Stimulated activated CD8-positive, alpha-beta memory T cell treated with anti-CD3 and anti-CD28 coated beads, Interleukin-15, amount 100 ng/mL, for 48 hours (primary cell): ENCODE measurements at places on chromosomes 3 and 15.
A peak's percentile ranks its signal among the peaks of the same experiment; 100 is the strongest.

- no peak for DNase-seq
These were observed 4.2 kb upstream of the WNT5A start for GRCh38 chr3:55491296-55491816.

GRCh38 chr3:47399531-47400270 is 18.9 kb downstream of the PTPN23 start:
- DNase-seq = no peak

GRCh38 chr3:43917361-43917760 is 226.6 kb downstream of the ABHD5 start:
- no peak for DNase-seq

DNA sequence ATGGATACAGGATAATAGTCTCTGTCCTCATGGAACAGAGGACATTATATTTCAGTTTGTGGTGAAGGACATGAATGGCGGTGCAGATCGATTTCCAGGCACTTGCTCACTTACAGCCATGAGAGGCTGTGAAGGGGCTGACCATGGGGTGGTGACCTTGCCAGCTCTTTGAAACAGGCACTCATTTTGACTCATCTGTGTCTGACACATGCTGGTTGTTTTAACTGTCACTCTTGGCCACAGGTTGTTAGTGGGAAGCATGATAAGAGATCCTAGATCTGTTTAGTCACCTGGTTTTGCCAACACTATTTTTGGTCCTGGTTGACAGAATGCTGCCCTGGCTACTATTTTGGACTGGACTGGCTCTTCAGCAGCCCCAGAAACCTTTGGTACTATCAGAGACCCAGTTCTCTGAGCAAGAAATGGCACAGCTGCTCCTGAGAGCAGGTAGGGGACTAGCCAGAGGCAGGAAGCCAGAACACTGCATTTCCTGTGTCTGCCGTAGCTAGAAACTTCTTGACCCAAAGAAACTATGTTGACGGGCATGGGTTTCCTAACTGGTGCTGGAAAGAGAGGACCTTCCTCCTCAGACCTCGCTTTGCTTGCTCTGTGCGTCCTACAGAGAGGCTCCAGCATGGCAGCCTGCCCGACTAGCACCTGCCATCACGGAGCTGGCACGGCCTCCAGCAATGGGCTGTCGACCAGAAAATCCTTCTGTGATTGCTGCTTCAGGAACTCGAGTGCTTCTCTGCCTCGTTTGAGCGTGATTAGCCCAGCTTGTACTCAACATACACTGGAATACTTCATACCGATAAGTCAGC is 6.3 kb downstream of the PXYLP1 start:
- DNase-seq = peak; percentile 41

DNA sequence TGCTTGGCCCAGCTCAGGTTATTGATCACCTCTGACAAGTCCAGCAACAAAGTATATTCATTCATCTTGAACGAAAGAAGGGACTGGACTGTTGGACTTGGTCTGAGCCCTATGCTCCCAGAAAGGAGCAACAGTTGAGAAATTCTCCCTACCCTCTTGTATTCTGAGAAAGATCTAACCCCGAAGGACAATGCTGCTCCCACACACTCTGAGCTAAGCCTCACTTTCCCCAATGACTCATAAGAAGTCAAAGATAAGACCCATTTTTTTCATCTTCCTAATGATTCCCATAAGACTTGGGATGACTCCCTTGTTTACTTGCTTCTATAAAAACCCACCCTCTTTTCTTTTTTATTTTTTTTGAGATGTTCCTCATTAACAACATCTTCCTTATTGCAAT is 549.4 kb upstream of the MDFIC2 start:
- DNase-seq = no peak

DNA sequence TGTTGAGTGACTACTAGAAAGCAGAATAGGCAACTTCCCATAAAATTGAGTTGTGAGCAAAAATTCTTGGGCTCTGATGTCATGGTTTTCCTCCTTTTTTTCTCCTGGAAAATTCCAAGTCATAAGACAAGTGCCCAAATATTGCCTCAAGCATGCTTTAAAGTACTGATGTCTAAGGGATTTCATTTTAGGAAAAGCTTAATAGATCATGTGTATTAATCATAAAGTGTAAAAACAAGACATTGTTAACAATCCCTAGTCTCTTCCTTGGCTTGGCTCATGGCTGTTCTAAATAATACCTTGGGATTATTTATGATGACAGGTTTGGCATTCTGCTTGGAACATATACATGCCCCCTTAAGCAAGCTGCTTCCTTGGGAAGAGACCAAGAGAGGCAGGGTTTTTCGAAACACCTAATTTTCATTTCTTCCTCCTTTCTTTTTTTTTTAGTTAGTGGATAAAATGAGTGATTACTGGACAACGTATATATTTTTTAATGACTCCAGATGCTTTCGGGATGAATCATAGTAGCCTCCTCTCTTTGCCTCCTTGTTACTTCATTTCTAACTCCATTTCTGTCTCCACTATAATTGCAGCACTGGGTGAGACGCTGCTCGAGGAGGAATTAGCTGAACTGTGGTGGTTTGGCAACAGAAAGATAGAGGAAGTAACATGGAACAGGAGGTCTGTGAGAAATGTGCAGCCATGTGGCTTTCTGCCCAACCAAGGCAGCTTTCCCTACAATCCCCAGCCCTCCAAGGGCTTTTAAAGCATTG is 104.9 kb downstream of the TPRG1 start:
- DNase-seq = no peak

DNA sequence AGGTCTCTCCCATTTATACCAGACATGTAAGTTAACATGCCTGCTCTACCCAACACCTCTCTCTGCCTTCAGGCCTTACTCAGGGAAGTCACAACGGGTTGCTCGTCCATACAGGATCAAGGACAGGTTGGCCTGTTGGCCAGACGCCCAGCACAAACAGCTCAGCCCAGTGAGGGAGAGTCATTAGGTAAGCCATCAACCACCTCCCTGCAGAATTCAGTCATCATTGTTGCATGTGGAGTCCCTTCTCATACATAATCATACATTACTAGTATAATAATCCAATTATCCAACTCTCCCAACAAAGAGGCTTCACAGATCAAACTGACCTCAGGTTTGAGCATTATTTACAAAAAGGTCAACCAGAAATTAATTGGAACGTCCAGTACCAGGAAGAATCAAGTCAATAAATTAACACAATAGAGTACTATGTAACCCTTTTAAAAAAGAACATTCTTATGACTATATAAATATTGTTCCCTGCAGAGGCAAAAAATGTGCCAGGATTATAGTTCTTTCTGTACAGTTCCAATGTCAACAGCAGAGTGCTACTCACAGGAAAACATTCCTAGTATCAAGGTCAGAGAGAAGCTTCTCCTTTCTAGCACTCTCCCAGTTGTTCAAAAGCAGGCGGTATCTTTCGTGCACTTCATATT is 33.2 kb downstream of the HOMER2 start:
- no peak for DNase-seq

GRCh38 chr15:98653686-98654085 is 5.3 kb downstream of the IGF1R start:
- no peak for DNase-seq

GRCh38 chr3:101611023-101611422 is 37.0 kb downstream of the PCNP start:
- DNase-seq = no peak

- no peak for DNase-seq
These were observed 125.8 kb upstream of the MEF2A start for GRCh38 chr15:99440029-99440428.

- DNase-seq = no peak
These were observed 256.4 kb upstream of the UBE2E1 start for GRCh38 chr3:23549148-23549910.

GRCh38 chr3:17179381-17180205 is 294.8 kb downstream of the PLCL2 start:
- DNase-seq = no peak

- DNase-seq = no peak
These were observed 2.5 kb upstream of the PXYLP1 start for GRCh38 chr3:141229132-141229531.

DNA sequence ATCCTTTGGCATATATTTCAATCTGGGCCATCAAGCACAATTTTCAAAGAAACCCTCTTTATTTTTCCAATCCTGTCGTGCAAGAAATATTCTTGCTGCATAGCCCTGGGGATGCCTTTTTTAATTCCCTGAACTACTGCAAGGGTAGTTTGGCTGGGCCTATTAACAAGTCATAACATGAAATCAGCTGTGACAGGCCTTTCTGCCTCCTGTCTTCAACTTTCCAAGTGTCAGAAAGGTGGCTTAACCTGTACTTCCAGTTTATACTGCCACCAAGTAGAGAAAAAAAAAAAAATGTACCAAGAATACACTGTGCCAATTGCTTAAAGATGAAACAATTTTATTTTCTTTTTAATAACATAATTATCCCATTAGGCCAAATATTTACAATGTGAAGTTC is 32.4 kb upstream of the SPPL2A start:
- no peak for DNase-seq

DNA sequence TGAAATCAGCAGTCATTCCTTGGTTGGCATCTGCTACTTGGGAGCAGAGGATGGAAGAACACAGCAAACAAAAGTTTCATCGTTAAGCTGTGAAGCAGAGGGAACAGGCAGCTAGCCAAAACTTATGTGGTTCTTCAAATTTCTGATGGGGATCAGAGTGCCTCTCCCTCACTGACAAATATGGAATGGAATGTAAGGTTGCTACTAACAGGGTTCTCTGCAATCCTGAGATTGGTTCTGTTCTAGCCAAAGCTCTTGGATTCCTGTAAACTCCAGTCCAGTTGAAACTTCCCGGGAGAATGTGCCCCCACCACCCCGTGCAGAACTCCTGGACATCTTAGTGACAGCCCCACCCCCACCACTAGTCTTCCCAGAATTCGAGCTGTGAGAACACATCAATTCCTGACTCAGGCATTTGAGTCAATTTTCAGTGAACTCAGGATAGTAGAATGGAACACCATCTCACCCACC is 55.9 kb upstream of the PHLDB2 start:
- no peak for DNase-seq

DNA sequence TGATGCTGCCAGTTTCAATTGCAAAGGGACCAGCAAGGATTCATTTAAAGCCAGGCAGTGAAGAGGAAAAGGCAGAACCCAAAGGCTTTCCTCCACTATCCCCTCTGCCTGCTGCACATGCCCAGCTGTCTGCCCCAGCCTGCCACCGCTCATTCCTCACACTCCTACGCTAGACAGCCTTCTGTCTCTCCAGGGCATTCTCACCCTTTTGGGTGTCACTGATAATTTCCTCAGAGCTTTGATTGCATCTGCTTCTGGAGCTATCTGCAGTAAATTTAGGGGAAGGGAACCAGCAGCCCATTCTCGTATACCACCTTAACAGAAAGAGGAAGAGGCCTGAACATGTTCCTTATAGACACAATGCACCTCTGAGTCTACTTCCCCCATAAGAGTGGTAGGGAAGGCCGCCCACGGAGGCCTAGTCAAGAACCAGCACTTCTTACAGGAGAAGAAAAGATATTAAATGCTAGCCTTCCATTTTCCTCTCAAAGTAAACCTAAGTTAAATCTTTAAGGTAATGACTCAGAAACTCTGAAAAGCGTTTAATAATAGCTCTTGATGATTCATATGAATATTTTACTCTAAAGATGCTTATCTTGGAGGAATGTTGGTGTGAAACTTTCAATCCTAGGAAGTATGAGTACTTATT is 20.9 kb downstream of the NUDT16 start:
- DNase-seq = no peak

- no peak for DNase-seq
These were observed 140.9 kb downstream of the NLGN1 start for GRCh38 chr3:173538410-173538809.

DNA sequence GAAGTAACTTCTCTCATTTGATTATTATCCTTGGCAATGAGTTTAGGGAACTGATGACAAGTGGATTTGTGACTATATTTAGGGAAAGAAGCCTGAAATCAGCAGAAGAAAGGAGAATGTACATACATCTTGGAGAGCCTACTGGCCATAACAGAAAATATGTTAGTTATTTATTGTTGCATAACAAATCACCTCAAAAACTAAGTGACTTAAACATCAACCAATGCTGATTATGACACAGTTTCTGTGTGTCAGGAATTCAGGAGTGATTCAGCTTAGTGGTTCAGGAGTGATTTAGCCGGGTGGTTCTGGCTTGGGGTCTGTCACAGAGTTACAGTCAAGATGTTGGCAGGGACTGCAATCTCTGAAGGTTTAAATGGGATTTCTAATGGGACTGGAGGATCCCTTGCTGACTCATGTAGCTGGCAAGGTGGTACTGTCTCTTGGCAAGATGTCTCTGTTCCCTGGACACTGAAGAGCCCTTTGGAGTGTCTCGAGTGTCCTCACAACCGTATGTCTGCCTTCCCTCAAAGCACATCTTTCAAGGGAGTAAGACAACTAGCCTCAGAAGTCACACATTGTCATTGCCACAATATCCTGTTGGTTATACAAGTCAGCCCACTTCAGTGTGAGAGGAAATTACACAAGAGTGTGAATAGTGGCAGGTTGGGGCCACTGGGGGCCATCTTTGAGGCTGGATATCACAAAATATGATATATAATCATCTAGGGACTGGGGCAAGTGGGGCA is 248.9 kb downstream of the SV2B start:
- DNase-seq = no peak

DNA sequence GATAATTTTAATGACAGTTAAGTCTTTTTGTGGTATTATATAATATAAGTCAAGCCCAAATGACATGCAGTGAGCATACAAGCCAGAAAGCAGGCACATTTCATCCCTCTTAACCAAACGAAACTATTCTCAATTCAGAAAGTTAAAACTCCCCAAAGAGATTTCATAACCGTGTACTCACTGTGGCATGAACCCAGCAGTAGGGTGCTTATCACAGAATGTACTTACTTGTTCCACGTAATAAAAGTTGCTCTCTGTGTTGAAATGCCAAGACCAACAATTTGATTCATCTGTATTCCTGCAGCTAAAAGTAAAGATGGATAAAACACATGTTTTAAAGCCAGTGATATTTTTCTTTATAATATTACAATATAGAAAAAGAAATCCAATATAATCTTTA is 12.1 kb downstream of the GK5 start:
- no peak for DNase-seq

GRCh38 chr3:126604691-126605090 is 46.0 kb upstream of the C3orf22 start:
- DNase-seq = no peak

DNA sequence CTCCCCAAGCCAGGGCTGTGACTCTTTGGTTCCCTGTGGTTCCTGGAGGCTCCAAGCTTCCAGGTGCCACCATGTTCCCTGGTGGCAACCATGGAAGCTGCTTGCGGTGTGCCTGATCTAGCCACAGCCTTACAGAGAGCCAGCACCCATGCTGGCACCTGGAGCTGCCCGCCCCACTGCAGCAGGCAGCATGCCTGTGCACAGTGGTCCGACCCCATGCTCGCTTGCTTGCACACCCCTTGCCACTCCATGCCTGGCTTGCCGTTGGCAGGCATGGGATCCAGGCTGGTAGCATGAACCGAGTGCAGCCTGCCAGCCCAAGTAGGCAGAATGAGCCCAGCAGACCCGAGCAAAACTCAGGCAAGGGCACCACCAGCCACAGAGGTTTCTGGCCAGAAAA is 53.9 kb downstream of the SLMAP start:
- DNase-seq = no peak

DNA sequence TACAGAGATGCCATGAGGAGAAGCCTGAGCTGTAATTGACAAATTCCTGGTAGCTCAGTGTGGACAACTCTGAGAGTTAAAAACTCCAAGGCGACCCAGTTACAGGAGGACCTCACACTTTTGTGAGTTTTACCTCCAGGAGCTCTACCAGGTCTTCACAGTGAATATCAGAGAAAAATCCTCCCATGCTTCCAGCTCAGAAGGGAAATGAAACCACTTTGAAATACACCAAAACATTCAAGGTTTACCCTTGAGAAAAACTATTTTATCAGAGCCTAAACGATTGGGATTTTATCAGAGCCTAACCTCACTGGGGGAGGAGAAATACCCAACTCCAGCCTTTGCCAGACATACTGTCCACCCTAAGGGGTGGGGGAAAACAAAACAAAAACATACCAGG is 52.4 kb downstream of the MCCC1 start:
- no peak for DNase-seq
